Midbrain (tissue), 1 donor: ENCODE measurements at places on chromosomes 4 and X.

DNA sequence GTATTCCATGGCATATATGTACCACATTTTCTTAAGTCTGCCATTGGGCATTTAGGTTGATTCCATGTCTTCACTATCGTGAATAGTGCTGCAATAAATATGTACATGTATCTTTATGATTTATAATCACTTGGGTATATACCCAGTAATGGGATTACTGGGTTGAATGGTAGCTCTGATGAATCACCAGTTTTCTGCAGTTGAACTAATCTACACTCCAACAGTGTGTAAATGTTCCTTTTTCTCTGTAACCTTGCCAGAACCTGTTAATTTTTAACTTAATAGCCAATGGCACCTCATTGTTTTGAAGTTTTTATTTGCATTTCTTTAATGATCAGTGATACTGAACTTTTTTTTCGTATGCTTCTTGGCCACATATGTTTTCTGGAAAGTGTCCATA, 152.5 kb downstream of the CCNG2 start:
- DNase-seq, result no peak

GRCh38 chr4:71607780-71608677, 175.8 kb downstream of the GC start:
- DNase-seq, result no peak

- no peak for DNase-seq
Observed at GRCh38 chrX:73877687-73878086, 314.7 kb downstream of the CHIC1 start.

DNA sequence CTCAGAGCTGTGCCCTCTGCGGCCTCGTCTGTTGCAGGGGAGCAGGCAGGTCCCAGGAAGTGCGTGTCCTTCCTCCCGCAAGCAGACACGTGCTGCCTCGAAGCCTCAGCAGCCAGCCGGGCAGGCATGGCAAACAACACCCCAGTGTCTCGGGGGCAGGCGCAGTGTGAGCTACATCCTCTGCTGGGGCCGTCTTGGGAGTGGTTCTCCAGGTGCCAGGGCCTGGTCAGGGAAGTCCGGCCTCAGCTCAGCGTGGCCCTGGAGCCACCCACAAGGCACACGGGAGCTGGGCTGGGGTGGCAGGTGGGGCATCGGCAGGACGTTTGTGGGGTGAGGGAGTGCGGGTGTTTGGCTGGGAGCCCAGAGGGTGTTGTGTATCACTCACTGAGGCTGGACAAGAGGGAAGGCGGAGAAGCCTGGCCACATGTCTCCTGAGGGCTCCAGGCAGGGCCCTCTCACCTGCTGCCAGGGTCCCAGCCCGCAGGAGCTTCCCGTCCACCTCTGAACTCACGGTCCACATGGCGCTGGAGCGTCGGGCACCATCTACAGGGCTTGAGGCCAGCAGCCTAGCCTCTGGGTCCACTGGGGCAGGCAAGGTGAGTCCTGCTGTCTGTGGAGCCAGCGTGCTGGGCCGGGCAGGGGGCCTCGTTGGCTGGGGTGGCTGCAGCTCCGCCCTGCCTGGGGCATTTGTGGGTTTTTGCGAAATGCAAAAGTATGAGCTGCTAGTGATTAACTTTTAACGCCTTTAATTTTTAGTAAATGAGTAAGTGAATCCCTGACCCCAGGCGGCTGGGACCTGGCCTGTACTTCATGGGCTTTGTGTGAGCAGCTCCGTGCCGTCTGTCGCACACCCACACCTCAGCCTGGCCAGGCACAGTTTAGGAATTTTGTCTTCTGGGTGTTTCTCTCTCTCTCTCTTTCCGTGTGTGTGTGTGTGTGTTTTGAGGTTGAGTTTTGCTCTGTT, 17.3 kb upstream of the UVSSA start:
- no peak for DNase-seq

DNA sequence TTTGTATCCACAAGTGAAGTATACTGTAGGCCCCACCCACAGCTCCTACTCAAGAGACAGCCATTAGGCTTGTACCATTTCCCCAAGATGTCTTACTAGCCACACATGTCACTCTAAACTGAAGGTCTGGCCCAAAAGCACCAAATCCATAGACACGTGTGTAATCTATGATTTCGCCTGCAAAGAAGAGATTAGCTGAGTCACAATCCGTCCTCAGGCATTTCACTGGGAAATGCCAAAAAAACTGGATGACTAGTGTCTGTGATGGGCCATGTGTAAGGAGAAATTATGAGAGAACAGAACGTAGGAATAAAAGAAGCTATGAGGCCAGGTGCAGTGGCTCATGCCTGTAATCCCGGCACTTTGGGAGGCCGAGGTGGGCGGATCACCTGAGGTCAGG, 21.9 kb upstream of the RP2 start:
- no peak for DNase-seq

DNA sequence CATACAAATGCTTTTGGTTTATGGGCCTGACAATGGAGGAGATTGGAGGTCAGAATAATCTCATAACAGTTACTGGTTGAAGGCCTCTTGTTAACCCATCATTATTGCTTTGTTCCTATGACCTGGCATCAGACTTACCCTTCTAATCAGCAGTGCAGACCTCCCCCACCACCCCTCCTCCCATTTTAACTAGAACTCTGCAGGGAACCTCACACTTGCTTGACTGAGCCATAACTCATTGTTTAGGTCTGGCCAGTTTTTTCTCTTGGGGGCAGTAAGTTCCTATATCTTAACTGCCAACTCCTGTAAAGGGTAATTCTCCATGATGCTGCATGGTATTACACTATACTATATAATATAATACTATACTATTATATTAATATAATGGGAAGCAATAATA, 609.3 kb downstream of the IL1RAPL1 start:
- DNase-seq, result no peak

GRCh38 chrX:13491061-13491460, 78.3 kb upstream of the EGFL6 start:
- no peak for DNase-seq

DNA sequence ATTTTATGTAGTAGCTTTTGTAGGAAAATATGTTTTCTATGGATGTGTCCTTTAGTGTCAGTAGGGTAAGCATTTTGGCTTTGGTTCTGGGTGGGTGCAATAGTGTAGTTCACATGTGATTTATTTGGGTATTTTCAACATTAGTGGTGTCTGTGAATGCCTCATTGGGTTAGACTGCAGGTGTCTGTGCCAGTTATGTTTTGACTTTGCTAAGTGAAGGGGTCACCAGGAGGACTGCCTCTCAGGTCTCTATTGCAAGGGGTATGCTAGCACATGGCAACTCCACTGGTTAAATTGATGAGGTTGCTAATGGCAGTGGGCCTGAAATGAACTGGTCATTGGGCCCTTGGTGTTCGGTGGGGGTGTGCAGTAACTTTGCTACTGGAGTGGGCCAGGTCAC, 467.1 kb downstream of the NAF1 start:
- DNase-seq, result no peak

DNA sequence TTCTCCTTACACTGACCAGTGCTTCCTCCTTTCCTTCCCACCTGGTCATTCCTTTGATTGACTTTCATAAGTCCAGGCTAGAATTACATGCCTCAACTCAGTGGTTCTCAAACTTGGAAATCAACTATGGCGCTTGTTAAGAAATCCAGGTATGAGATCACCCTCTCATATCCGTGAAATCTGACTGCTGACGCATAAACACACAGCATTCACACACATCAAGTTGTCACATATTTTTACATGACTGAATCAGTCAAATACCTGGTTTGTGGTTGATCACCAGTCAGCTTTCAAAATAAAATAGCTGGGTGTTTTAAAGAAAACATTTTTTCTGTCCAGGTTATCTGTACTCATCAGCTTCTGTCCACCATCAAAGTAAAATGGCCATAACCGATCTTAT, 433.5 kb downstream of the AFF2 start:
- DNase-seq, result no peak

GRCh38 chr4:169030562-169030982, 20.5 kb upstream of the CBR4 start:
- no peak for DNase-seq

DNA sequence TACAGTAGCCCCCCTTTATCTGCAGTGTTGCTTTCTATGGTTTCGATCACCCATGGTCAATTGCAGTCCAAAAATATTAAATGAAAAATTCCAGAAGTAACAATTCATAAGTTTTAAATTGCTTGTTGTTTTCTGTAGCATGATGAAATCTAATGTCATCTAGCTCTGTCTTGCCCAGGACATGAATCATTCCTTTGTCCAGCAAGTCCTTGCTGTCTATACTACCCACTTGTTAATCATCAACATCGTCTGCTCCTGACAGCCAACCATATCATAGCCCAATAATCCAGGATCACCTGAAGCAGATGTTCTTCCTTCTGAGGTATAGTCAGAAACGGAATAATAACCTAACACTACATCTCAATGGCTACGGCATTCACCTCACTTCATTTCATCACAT, 79.8 kb downstream of the ADAMTS3 start:
- no peak for DNase-seq

- no peak for DNase-seq
Observed at GRCh38 chrX:119895843-119896326, at the start of gene AKAP14. AKAP14 (plus strand) TSS chrX:119895893; CDS start chrX:119903224, 7,331 bp downstream.

GRCh38 chr4:94843216-94843615, 85.5 kb downstream of the BMPR1B start:
- DNase-seq, result no peak

GRCh38 chr4:3417448-3417847, 24.3 kb upstream of the HGFAC start:
- no peak for DNase-seq

- DNase-seq, result no peak
Observed at GRCh38 chrX:145949056-145949455, 131.4 kb downstream of the SLITRK2 start.

DNA sequence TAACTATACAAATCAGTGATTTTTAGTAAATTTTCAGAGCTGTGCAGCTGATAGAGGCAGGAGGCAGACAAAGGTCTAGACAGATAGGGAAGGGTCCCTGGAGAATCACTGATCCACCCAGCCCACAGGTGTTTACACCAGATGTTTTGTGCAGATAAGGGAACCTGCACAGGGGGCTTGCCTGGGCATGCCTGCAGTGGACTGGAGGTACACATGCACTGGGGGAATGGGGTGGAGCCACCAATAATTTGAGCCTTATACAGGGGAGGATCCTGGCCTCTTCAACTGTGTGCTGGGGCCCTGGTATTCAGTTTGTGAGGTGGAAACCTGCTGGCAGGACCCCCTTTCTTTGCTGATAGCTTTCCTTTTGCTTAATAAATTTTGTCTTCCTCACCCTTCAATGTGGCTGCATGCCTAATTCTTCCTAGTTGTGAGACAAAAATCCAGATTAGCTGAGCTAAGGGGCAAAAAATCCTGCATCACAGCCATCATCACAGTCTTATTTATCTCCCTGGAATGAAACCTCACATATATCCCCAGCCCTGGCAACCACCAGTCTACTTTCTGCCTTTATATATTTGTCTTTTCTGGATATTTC, 102.8 kb downstream of the KDM6A start:
- no peak for DNase-seq

DNA sequence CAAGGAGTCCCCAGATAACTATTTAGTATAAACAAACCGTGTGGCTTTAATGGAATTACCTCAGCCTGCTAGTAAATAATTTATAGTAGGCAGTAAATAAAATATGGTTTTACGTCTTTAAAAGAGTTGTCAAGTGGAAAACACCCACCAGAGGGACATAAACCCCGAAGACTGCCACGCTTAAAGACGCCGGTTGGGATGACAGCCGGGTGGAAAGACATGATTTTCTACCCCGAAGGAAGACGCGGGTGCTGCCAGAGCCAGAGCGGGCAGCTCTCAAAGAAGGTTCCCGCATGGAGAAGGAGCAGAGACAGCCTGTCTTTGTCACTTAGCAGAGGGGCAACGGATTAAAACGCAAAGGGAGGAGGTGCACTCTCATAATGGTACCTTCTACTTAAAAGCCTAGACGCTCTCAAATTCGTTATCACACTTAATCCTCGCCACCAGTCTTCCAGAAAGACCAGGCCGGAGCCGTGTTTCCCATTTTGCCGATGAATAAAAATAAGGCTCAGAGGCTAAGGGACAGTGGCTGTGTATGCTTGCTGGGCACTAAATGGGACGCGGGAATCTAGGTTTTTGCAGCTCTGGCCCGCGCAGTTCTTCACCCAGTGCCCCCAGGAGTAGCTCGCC, 140.5 kb upstream of the ZIC3 start:
- no peak for DNase-seq

DNA sequence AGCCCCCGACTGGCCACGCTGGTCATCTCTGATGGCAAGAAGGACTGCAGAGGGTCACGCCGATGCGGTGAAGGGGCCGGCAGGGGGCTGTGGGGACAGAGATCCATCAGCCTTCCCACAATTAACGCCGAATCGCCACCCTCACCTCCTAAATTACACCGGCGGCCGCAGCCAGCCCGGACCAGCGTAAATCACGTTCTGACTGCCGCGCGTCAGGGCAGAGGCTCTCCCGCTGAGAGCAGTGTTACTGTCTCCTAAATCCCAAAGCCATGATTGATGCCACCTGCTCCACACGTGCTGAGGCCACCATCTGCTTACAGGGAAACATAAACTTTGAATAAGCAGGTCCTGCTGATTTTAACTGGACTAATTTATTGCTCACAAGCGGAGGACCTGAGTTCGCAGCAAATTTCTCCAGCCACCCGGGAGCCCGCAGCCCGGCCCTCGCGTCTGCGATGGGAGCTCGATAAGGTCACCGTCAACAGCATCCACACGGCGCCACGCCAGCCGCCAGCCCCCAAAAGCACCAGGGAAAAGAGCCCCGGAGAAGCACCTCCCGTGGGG, 127.3 kb upstream of the NKX1-1 start:
- DNase-seq, result no peak

GRCh38 chrX:22147214-22147613, 115.1 kb downstream of the PHEX start:
- no peak for DNase-seq

DNA sequence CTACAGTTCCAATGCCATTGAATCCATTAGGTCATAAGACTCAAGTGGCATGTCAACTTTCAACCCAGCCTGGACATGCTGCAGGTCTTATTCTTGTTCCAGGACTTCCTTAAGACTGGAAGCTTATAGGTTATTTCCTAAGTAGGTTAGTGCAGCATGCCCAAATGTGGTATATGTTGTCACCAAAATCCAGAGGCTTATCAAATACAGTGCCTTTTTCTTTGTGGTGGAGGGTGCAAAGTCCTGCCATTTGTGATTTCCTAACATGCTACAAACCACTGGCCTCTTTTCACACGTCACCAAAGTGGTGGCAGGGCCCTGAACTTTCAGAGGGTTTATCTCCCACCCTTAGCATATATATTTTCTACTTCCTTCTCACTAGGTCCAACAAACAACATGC, 9.7 kb upstream of the TMEM184C start:
- DNase-seq, result no peak

GRCh38 chr4:189443341-189443740, 497.3 kb upstream of the FRG1 start:
- no peak for DNase-seq

GRCh38 chr4:174154215-174154854, 129.1 kb downstream of the FBXO8 start:
- DNase-seq, result no peak

DNA sequence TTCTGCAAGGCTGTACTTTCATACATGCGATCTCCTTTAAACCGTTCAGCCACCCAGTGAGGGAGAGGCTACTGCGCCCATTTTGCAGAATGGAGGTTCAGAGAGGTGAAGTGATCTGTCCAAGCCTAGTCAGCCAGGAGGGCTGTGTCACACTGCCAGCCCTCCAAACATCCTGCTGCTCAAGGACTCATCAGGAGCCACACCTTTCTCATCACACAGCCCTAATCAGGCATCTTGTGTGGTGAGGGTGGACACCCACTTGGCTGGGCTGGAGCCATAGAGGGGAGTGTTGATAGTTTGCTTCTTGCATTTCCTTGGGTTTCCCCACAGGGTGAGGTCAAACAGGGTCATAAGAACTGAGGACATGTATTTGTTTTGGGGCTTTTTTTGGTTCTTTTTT, 5.4 kb upstream of the CXCR3 start:
- no peak for DNase-seq

- no peak for DNase-seq
Observed at GRCh38 chr4:128727658-128728057, 81.8 kb upstream of the JADE1 start.
